ENCODE measurements at places on chromosomes 16 and 17.

GRCh38 chr17:7850701-7851437, 4.0 kb upstream of the TMEM88 start:
- no peak for DNase-seq

DNA sequence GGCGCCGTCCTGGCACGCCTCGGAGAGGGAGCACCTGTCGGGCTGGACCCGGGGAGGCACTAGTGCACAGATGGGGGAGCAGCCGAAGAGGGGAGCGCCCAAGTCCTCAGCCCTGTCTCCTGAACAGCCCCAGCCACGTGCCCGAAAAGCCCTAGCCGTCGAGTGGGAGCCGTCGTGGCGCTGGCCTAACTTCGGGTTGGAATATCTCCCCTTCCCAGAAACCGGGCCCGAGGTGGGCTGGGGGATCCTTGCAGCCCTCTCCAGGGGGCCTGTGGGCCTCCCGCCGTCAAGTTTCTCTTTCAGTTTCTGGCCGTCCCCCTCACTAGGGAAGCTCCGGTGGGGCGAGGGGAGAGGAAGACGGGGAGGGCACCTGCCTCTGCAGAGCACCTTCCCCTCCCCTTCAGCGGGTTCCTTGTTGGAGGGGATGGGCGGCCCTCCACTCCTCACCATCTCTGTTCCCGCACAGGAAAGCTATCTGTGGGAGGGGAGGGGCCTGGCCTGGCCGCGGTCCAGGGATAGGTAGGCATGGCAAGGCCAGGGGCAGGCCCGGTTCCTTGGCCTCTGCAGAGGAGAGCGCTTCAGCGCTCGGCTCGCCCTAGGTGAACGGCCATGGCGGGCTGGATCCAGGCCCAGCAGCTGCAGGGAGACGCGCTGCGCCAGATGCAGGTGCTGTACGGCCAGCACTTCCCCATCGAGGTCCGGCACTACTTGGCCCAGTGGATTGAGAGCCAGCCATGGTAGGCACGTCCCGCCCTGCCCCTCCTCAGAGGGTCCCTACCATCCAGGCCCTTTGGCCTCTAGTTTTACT, 709 bp downstream of the STAT5A start:
- DNase-seq = no peak

DNA sequence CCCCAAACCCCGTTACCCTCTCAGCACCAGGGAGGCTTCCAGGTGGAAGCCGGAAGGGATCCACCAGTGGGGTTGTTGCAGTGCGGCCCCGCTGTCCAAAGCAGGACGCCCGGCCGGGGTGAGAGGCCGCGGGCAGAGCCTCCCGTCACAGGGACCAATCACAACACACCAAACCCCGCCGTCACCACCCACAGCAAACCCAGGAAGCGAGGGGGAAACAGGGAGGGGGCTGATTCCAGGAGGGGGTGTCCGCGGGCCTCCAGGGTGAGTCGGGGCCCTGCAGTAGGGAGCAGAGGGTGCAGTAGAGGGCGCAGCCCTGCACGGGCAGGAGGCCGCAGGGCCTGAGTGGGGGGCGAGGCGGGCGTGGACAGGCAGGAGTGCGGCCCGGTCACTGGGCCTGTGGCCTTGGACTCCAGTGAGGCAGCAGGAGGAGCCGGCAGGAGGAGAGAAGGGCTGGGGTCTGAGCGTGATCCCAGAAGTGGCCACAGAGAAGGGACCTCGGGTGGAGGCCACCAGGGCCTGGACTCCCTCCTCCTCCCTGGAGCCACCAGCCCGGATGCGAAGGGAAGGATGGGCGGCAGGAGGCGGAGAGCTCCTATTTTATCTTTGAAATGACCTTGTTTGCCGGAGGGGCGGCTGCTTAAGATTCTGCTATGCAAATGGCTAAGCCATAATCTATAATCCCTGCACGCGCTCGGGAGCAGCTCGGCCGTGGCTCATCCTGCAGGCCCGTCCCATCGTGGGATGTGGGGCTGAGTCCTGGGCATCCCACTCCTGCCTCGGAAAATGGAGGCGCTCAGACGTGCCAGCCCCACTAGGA, 41.5 kb downstream of the ZFPM1 start:
- DNase-seq = no peak

- no peak for DNase-seq
Measured at GRCh38 chr16:86118467-86119307, 219.7 kb downstream of the IRF8 start.

DNA sequence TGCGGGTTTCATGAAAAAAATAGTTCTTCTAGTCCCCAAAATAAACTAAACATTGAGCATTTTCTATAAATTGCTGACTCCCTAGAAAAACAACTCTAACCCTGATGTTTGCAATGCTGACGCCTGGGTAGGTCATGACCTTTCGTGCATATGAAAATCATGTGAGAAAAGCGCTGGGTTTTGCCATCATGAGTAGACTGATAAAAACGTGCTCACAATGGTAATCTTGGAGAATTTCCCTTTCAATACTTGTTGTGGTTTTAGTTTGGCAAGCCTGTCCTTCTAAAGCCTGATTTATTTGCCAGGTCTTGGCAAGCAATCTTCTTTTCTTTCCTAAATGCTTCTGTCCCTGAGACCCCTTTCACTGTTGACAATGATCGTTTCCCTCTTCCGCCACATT, 4.0 kb upstream of the CLEC10A start:
- DNase-seq = no peak

DNA sequence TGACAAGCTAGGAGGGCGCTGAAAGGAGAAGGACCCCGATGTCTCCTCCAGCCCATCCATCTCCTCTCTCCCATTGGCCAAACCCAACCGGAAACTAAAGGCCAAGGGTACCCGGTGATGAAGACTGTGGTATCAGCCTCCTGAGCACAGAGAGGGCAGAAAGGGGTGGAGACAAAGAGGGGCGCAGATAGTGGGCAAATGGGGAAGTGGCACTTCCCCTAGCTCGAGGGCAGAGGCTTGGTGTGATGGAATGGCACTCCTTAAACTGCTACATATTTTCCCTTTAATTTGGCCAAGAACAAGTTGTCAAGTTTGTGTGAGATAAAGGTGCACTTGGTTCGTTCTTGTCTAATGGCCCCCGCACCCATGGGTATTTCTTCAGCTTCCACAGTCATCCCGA, 27.8 kb downstream of the IL4R start:
- DNase-seq = no peak

DNA sequence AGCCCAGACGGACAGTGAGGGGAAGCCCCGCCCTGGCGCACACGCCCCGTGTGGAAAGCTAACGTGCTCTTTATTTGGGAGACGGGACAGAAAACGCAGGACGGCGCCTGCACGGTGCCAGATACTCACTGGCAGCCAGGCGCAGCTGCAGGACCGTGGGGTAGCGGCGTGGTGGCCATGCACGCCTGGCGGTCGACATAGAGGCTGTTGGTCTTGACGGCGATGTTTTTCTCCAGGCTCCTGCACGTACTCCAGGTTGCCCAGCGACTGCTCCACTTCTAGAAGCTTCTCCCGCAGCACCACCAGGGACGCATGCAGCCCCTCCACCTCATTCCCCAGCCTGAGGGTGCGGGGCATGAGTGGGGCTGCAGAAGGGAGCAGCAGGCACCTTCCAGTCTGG, 5.1 kb upstream of the C1QTNF8 start:
- no peak for DNase-seq

DNA sequence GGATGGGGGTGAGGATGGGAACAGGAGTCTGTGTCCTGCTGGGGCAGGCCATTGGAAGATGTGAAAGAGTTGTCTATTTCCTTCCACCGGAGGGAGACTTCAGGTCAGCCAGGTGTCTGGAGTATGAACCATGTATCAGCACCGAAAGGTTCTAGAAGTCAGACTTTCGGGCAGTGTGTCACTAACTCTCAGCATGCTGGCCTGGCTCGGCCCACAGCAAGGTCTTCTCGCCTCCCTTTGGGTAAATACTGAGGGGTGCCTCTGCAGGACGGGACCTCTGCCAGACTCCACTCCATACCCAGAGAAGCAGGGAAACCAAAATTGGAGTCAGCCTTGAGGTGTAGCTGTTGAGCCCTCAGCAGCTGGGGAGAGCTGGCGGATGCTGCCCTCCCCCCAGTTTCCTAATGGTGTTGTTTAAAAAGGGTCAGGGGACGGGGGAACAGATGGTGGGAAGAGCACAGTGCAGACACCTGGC, 507 bp downstream of the CIITA start:
- no peak for DNase-seq

DNA sequence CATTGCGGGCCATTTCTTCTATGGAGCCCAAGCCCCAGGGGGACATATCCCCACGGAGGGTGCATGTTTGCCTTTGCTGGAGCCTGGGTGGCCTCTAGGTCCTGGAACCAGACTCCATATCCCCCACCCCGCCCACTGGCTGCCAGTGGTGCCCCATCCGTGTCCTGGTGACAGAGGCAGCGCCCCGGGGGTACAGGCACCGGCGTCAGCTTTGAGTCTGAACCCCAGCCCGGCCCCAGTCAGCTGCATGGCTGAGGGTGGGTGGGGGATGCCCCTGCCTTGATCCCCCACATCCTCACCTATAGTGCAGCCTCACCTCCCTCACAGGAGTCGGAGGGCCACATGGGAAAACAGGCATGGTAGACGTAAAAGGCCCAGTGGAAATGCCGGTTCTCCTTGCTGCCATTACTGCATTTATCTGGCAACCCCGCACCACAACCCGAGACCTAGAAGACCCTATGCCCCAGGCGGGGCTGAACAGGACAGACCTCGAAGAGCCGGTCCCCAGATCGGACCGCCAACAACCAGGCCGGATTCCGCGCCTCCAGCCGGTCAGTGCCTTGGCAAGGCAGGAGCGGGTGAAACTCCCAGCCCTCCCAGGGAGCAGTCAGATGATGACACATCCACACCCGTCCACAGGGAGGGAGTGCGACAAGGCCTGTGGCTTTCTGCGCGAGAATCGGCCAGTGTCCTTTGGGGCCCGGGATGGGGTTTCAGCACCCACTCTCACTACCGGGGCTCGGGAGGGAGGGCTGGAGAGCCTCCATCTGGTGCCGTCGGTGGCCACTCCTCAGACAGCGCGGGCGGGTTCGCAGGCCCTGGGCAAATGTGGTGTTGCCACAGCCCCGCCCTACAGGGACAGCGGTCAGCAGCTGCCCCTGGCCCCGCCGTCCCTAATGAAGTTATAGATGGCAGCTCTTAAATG, 11.9 kb upstream of the SSTR5 start:
- DNase-seq = no peak

DNA sequence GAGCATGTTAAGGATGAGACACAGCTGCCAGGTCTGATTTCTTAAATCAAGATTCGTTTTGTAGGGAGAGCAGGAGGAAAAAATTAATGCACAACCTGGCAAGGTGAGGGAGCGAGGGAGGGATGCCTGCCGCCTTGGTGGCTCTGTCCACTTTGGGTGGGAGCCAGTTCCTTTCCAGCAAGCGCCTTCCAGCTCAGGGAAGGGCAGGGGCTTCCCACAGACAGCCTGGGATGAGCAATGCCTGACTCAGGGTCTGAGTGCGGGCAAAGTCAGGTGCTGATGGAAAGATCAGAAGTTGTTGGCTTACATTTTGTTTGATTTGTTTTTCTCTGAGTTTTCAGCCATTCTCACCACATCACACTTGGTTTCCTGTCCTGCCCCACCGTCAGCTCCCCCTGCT, 220.7 kb downstream of the ENGASE start:
- no peak for DNase-seq

GRCh38 chr16:11542069-11542744, 44.5 kb downstream of the LITAF start:
- no peak for DNase-seq
